Stimulated activated CD4-positive, alpha-beta T cell treated with anti-CD3 and anti-CD28 coated beads, Interleukin-12 subunit alpha, Interleukin-12 subunit beta, amount 100 ng/mL, for 24 hours (primary cell): ENCODE measurements at places on chromosomes 11 and 22.

DNA sequence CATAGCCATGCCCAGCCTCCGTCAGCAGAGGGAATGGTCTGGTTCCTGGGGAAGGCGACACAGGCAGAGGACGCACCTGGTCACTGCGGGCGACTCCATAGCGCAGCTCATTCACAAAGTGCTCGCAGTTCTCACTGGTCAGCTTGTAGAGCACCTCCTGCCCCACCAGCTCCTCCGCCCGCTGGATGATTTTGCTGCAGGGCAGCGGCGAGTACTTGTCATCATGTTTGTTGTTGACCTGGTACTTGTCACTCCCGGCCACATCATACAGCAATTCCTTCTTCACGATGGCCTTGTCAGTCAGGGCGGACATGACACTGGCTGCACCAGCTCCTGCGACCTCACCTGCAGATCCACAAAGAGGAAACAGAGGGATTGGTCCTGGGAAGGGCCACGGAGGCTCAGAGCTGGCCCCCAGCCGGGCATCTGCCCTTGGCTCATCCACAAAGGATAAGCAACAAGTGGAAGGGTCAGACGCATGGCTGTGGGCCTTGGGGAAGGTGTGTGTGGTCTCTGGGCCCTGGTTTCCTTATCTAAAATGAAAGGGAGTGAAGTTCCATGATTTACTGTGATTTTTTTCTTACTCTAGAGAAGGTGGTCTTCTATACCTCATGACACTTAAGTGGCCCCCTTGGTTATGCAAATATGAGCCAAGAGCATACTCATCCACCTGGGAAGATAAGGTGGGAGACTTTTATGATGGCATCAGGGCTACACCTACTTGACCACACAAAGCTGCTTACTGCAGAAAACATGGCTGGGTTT lies 24.0 kb downstream of the PLAAT3 start:
- DNase-seq: no peak

DNA sequence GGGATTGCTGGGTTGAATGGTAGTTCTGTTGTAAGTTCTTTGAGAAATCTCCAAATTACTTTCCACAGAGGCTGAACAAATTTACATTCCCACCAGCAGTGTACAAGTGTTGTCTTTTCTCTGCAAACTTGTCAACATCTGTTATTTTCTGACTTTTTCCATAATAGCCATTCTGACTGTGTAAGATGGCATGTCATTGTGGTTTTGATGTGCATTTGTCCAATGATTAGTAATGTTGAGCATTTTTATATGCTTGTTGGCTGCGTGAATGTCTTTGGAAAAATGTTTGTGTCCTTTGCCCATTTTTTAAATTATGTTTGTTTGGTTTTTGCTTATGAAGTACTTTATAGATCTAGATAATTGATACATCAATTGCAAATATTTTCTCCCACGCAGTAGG lies 1025.0 kb downstream of the JRKL start:
- no peak for DNase-seq

- DNase-seq: no peak
Observed at GRCh38 chr11:86660736-86661135, 11.7 kb downstream of the ME3 start.

GRCh38 chr22:30806391-30806861 lies 111.8 kb downstream of the OSBP2 start:
- no peak for DNase-seq

GRCh38 chr11:3836903-3837302 lies 3.9 kb downstream of the RHOG start:
- DNase-seq: peak; percentile 55
